Astrocyte (in vitro differentiated cells and primary cell): ENCODE measurements at places on chromosomes 5 and 9.
A peak's percentile ranks its signal among the peaks of the same experiment; 100 is the strongest.

DNA sequence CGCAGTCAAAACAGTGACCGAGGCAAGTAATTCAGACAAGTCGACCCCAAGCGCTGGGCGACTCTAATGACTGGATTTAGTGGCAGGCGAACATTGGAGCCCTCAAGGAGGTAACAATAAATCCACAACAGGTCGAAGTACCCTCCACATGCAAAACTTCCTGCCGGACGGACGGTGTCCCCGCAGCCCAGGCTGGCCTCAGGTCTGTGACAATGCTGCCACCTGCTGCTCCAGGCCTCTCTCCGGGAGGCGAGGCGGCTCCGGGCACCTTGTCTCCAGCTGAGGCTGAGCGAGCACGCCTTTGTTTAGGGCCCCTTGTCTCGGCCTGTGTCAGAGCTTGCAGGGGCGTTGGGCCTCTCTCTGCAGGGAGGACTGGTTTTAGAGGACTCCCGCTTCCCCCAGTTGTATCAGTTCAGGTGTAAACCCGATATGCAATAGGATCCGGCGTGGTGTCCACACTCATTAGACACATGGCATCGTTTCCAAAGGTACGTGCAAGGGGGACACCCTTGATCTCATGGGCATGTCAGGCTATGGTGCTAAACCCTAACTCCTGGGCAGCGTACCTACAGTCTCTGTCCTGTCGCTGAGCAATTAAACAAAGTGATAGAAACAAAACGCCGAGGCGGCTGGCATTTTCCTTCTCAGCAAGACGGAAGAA is 628.0 kb upstream of the ADAMTS16 start:
- peak; percentile 10 for DNase-seq
- no peak overlapping the region for H3K27ac ChIP-seq
- no peaks in the 10 kb centered on the region for H3K4me1 ChIP-seq
- no peak overlapping the region for H3K4me3 ChIP-seq
- no peaks in the 10 kb centered on the region for H3K27me3 ChIP-seq

- H3K4me1 ChIP-seq = peaks cover 8% of the 10 kb centered on the region
- no peak overlapping the region for H3K4me3 ChIP-seq
- DNase-seq = peak; percentile 42
- no peaks in the 10 kb centered on the region for H3K36me3 ChIP-seq
- H3K27ac ChIP-seq = no peak overlapping the region
Measured at GRCh38 chr9:125532412-125532811, 174.6 kb downstream of the MAPKAP1 start.

DNA sequence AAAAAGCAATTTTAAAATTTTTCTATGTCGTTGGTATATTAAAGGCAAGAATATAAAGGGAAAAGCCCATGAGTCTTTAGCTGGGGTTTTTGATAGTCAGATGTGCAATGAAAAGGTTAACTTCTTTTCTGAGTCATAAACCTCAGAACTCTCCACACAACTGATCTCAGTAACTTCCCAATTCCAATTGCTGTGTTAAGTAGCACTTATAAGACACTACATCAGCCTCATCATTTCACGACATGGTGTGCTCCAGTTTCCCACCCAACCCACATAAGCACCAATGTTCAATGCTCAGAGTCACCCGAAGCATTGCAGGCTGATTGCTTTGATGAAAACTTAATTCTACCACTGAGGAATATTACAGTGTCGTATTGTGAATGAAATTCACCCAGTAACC is 155.8 kb downstream of the TSSK1B start:
- H3K4me3 ChIP-seq = no peak overlapping the region
- no peaks in the 10 kb centered on the region for H3K36me3 ChIP-seq
- H3K4me1 ChIP-seq = peaks cover 10% of the 10 kb centered on the region
- no peaks in the 10 kb centered on the region for H3K27me3 ChIP-seq
- no peak overlapping the region for H3K27ac ChIP-seq
- DNase-seq = peak; percentile 77

DNA sequence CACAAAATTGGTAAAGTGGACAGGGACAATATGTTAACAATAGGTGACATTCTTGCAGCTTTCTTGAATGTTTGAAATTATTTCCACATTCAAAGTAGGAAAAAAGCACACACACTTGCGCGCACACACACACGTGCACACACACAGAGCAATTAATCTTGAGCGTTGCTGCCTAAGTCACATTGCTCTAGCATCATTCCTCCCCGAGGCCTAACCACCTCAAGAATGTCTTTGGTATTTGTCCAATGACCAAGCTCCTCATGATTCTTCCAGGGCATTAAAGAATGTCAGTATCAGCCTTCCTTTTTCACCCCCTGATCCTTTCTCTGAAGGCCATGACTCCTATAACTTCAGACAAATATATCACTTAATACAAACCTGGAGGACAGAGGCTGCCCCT is 198.1 kb downstream of the NPR3 start:
- no peaks in the 10 kb centered on the region for H3K27me3 ChIP-seq
- H3K36me3 ChIP-seq = no peaks in the 10 kb centered on the region
- no peak overlapping the region for H3K27ac ChIP-seq
- no peak overlapping the region for H3K4me3 ChIP-seq

DNA sequence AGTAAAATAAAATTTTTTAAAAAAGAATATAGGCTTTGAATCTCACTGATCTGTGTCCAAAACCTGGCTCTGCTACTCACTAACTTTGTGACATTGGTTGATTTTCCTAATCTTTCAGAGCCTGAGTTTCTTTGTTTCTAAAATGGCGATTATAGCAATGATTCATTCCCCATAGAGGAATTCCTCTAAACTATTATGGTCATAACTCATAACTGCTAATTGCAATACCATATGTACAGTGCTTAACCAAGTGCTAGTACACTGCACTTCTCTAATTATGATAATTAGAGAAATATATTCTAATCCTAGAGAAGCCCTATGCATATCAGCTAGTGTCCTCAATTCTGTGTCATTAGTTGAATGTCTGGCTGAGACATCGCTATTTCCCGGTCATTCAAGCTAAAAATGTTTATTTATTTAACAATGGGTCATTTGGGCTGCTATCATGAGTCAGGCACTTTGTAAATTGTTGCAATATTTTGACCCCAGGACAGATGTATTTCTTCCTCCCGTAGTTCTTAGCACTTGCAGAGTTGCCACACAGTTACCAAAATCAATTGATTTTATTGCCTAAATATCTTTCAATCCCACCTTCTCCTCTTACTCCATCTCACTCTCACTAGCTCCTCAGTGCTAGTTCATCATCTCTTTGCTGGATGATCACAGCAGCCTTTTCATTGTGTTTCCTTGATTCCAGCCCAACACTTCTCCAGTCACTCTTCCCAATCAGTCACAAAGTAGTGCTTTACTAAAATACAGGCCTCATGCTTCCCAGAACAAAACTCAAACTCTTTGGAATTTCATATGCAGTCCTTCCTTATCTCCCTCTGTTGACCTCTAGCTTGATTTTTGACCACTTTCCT is 200.9 kb upstream of the PAPPA start:
- H3K36me3 ChIP-seq = no peaks in the 10 kb centered on the region
- H3K4me3 ChIP-seq = no peak overlapping the region
- peak; percentile 81 for DNase-seq
- peak overlapping the region; percentile 11 for H3K27ac ChIP-seq

DNA sequence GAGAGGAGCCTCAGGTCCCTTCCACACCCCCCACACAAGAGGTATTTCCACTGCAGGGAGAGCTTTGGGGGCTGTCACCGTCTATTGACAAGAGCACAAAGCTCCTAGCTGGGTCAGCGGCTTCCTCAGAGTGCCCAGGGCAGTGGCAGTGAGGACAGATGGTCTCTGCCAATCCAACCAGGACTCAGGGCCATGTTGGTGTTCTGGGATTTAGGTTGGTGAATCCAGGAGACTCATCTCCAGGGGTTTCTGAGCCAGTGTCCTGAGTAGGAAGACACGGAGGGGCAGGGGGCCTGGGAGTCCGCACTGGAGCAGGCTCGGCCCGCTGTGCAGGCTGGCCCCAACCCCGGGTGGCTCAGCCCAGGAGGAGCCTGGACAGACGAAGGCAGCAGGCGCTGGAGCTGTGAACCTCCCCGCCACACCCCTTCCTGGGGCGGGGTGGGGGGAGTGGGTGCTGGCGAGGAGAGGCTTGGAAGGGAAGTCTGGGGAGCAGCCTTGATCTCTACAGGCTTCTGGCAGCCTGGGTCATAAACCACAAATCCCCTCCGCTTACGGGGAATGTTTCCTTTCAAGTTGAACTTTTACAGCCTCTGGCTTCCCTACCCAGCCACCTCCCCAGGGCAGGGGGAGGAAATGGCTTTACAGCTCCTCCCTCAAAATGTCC is 19.6 kb downstream of the CRB2 start:
- no peak overlapping the region for H3K4me3 ChIP-seq
- peaks cover 26% of the 10 kb centered on the region for H3K27me3 ChIP-seq
- H3K36me3 ChIP-seq = no peaks in the 10 kb centered on the region
- DNase-seq = peak; percentile 18
- H3K27ac ChIP-seq = no peak overlapping the region

GRCh38 chr5:168317521-168318147 is 26.2 kb downstream of the WWC1 start:
- no peaks in the 10 kb centered on the region for H3K36me3 ChIP-seq
- peaks cover 46% of the 10 kb centered on the region for H3K4me1 ChIP-seq
- DNase-seq = peak; percentile 98
- H3K27me3 ChIP-seq = no peaks in the 10 kb centered on the region

- H3K4me1 ChIP-seq = no peaks in the 10 kb centered on the region
- DNase-seq = no peak
- no peaks in the 10 kb centered on the region for H3K36me3 ChIP-seq
- no peak overlapping the region for H3K27ac ChIP-seq
- no peaks in the 10 kb centered on the region for H3K27me3 ChIP-seq
Measured at GRCh38 chr5:29982457-29982856, 1211.0 kb upstream of the CDH6 start.

DNA sequence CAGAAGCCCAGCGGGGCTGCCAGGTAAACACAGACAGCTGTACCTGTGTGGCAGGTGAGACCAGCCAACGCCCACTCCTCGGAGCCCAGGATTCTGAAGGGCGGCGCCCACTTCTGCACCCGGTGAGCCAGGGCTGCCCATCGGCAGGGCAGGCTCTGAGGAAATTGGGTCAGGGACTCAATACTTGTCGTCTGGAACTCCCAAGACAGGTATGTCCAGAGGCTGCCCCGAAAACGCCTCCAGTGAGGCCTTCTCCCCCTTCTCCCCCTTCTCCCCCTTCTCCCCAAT is 19.8 kb downstream of the GLT6D1 start:
- no peak for DNase-seq
- no peaks in the 10 kb centered on the region for H3K36me3 ChIP-seq
- no peak overlapping the region for H3K4me3 ChIP-seq
- no peaks in the 10 kb centered on the region for H3K4me1 ChIP-seq
- H3K27ac ChIP-seq = no peak overlapping the region
- H3K27me3 ChIP-seq = peaks cover 6% of the 10 kb centered on the region

DNA sequence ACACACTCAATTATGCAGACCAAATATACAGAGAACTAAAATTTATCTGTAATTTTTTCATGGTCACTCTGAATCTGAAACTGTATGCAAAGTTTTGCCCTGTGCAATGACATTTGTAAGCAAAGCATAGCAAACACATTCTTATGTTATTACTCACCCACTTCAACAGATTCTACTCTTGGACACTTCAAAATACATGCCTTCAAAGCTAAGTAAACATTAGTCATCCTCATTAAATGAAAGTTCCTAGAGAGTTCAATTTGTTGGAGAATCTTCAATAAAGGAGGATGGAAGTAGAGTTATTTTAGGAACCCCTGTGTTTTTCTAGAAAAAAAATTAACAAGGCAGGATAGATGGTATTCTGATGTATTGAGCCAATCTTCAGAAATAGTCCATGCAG is 639.7 kb upstream of the C9orf72 start:
- H3K4me3 ChIP-seq = no peak overlapping the region
- H3K27ac ChIP-seq = no peak overlapping the region
- peak; percentile 83 for DNase-seq

DNA sequence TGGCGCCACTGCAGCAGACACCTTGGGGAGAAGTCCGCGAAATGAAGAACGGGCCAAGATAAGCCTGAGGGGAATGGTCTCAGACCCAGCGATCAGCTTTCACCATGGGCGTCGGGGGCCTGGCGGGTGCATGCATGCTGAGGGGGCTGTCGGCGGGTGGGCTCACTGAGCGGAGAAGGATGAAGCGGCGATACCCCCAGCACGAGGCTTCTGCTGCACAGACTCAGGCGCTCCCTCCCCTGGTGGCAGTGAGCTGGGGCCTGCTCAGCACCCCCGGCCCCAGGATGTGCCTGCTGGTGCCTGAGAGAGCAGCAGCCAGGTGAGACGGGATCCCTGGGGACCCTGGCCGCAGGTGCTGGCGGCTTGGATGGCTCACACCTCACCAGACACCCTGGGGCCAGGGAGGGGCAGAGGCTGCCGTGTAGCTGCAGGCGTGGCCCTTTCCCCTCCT is 31.2 kb downstream of the CEP72 start:
- no peaks in the 10 kb centered on the region for H3K27me3 ChIP-seq
- H3K27ac ChIP-seq = no peak overlapping the region
- no peaks in the 10 kb centered on the region for H3K4me1 ChIP-seq
- DNase-seq = no peak
- H3K4me3 ChIP-seq = no peak overlapping the region
- H3K36me3 ChIP-seq = peaks cover 5% of the 10 kb centered on the region

- H3K27ac ChIP-seq = no peak overlapping the region
- no peaks in the 10 kb centered on the region for H3K36me3 ChIP-seq
- no peak overlapping the region for H3K4me3 ChIP-seq
- H3K27me3 ChIP-seq = no peaks in the 10 kb centered on the region
- DNase-seq = no peak
- H3K4me1 ChIP-seq = peaks cover 3% of the 10 kb centered on the region
Measured at GRCh38 chr9:136713550-136713949, 1.2 kb downstream of the DIPK1B start.
